ENCODE measurements at places on chromosomes 6 and 20.
A peak's percentile ranks its signal among the peaks of the same experiment; 100 is the strongest.

GRCh38 chr6:131948692-131949619 lies 2.2 kb downstream of the CCN2 start:
- DNase-seq = no peak

DNA sequence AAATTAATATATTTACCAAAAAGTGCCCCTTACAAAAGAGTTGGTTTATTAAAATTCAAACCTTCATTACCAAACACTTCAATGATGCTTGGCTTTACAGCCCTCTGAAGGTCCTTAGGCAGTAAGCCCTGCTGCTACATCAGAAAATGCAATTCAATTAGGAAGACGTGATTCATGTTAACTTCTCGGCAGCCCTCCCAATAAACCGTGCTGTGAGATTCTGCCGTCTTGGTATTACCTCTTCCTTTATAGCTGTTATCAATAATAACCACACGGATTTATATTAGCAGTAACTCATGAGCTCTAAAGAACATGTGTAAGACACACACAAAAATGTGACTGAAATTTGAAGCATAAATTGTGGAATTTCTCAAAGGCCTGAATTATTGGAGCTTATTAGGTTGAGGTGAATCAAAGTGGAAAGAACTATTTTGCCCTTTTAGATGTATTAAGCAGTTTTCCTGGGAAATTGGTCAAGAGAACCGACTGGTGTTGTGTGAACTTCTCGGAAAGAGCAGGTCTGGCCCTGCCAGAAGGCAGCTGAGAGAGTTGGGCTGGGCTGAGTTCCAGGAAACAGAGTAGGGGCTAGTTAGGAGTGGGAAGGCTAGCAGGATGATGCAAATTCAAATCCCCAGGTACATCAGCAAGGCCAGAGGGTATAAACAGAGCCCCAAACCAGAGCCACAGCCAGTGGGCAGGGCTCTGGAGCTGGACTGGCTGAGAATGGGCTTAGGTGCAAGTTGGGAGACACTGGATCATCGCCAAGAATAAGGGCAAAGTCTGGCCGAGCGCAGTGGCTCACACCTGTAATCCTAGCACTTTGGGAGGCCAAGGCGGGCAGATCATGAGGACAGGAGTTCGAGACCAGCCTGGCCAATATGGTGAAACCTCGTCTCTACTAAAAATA lies 33.1 kb downstream of the FGD2 start:
- no peak for DNase-seq

DNA sequence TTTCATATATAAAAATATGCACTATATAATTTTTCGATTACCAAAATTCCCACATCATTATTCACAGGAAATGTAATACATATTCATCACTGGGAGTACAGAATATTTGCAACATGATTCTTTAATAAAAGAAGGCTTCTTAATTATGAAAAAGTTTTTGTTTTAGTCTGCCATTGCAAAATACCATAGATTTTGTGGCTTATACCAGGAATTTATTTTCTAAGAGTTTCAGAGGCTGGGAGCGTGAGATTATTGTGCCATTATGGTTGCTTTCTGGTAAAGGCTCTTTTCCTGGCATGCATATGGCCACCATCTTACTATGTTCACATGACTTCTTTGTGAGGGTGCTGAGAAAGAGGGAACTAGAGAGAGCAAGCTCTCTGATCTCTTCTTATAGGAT lies 306.9 kb upstream of the ADGRB3 start:
- DNase-seq = no peak

- DNase-seq = no peak
Measured at GRCh38 chr6:149451376-149452036, 33.3 kb downstream of the ZC3H12D start.

GRCh38 chr20:57772349-57772964 lies 62.6 kb upstream of the PMEPA1 start:
- peak; percentile 89 for DNase-seq

GRCh38 chr6:144911322-144911721 lies 626.2 kb downstream of the UTRN start:
- DNase-seq = no peak

DNA sequence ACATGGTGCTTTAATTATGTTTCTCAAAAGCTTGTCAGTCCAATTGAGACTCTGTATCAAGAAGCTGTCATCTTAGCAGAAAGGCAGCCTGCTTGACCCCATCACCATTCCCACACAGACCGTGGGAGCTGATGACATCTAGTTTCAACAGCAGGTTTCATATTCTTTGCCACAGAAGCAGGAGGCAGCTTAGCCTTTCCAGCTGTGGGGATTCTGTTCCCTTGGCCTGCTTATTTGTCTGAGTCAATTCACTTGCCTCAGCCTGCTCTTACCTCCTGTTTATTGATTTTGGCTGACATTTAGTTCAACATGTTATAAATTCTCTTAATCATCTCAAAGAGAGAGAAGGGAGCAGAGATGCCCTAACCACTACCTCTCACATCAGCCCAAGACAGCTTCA lies 527.7 kb downstream of the ADGRB3 start:
- DNase-seq = no peak

DNA sequence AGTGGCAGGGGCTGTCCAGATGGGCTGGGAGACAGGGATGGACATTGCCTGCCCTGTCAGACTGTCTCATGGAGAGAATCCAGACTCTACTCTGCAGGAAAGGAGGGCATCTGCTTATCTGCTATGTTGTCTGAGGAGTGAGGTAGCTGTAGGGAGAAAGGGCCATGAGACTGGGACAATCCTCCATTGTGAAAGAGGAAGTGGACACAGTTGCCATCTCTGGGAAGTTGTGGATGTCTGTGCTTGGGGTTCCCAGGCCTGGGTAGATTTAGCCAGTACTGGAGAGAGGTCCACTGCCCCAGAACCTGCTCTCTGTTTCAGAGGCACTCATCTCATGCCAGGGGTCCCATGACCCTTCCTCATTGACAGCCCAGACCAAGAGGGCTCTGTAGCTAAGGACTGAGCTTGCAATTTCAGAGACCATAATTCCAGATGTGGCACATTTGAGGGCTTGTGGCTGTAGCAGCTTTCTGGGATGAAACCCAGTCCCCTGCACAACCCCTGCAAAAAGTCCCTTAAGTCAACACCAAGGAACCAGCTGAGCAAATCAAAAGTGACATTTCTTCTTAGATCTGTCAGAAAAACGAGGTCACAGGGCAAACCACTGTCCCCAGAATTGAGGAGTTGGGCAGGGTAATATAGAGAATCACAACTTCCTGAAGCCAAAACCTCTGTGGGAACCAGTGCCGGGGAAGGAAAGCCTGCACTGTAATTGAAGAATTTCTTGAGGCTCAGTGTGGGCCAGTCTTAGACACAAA lies 4.1 kb upstream of the SIRPG start:
- DNase-seq = no peak

DNA sequence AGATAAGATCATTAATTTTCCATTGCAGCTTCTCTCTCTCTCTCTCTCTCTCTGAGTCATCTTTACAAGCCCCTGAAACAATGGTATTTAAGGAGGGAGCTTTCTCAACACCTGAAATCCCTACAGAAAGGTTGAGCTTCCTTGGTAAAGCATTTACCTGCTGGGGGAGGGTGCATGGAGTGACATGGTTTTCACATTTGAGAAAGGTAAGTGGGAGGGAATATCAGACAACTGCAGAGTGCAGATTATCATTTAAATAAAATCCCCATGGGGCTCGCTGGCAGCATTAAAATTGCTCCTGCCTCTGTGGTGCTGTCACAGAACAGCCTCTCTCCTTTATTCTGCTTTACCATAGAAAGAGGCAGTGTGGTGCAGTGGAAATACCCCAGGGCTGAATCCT lies 10.3 kb upstream of the PDYN start:
- no peak for DNase-seq

DNA sequence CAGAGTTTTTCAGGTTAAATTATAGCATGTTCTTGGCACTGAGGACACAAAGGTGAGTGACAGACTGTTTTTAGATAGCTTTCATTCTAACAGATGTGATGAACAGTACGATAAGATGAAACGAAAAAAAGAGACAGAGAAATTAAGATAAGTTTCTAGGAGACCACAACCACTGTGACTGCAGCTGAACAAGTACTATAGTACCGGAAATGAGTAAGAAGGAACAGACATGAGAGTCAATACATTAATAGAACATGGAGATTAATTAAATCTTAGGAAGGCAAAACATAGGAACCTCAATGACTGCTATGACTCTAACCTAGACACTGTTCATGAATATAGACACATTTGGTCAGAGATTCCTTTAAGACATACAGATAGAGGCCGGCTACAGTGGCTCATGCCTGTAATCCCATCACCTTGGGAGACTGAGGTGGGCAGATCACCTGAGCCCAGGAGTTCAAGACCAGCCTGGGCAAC lies 40.2 kb downstream of the HBS1L start:
- DNase-seq = no peak

- no peak for DNase-seq
Measured at GRCh38 chr6:128598571-128598970, 78.2 kb upstream of the PTPRK start.

GRCh38 chr6:53424300-53424699 lies 75.5 kb upstream of the ELOVL5 start:
- DNase-seq = no peak

GRCh38 chr20:13554076-13554475 lies 84.7 kb downstream of the TASP1 start:
- DNase-seq = no peak

DNA sequence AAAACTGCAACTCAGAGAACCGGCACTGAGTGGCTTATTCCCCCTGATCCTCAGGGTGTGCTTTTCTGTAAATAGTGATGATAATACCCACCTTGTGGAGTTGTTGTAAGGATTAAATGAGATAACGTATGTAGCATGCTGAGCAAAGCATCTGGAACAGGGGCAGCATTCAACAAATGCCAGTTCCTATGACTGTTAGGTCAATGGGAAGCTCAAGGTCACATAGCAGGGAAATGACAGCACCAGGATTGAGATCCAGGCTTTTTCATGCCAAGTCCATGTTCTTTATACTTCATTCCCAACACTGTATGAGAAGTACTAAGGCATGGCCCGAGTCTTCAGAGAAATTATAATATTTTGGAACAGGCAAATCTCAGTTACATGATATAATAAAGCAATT lies 5.1 kb downstream of the RCAN2 start:
- no peak for DNase-seq

DNA sequence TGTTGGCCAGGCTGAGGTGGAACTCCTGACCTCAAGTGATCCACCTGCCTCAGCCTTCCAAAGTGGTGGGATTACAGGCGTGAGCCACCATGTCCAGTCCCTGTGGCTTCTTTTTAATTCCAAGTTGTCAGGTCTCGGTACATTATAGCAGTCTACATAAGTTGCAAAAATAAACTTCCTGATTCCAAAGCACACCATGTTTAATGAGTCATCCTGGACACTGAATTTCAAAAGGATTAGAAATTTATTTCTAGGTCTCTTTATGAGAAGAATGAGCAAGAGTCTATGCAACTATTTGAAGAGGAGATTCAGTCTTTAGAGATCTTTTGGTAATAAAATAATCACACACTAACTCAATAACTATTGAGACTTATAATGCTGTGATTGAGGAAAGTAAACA lies 63.9 kb upstream of the MCHR2 start:
- no peak for DNase-seq

GRCh38 chr6:6835223-6835503 lies 246.6 kb downstream of the LY86 start:
- DNase-seq = no peak

GRCh38 chr6:107319906-107320530 lies 139.3 kb downstream of the PDSS2 start:
- no peak for DNase-seq

DNA sequence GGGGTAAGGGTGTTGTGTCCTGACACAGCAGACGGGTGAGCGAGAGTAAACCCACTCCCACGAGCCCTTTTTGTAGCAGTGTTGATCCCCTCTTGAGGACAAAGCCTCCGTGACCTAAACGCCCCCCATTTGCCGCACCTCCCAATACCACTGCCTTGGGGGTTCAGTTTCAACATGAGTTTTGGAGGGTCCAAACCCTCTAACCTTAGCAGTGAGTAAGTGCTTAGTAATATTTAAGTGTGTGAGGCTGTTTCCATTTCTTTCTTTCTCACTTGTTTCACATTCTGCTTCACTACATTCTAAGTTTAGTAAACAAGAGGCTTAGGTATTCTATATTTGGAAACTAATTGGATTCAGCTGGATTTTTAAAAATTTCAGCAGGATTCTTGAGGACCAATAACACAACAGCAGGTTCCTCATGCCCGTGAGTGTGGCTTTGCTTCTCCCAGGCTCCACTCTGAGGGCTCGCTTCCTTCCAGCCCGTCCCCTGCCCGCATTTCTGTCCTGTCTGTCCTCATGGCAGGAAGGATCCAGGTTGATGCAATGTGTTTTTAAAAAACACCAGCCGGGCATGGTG lies 41.2 kb downstream of the SNX9 start:
- no peak for DNase-seq

GRCh38 chr6:7541175-7542064 lies at the start of gene DSP:
Gene DSP (plus strand): TSS chr6:7541671. CDS start chr6:7541916, 245 bp downstream.
- DNase-seq = no peak

GRCh38 chr20:61706259-61706961 lies 359.3 kb downstream of the TAF4 start:
- DNase-seq = no peak

DNA sequence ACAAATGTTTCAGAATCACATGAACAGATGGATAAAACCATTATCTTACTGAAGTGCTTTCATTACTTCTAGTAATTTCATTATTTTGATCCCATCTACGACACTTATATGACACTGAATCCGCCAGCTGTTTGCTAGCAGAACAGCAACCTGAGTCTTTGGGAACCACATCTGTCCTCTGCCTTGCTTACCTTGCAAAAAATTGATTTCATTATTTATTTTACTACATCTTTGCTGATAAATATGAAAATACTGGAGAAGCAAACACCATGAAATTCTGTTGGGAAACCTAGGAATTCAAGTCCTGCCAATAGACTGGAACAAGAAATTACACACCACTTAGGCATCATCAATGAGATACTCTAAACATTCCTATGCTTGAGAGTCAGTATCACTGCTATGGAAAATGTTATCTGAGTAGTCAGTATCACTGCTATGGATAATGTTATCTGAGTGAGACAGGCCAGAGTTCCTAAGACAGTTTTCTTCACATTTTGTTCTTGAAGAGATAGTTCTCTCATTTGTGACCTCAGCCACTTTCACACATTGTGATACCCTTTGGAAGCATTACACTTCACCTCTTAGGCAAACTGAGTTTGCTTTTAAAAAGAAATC lies 91.9 kb downstream of the PDE10A start:
- no peak for DNase-seq

GRCh38 chr6:79469376-79470246 lies 67.6 kb downstream of the LCA5 start:
- DNase-seq = no peak

DNA sequence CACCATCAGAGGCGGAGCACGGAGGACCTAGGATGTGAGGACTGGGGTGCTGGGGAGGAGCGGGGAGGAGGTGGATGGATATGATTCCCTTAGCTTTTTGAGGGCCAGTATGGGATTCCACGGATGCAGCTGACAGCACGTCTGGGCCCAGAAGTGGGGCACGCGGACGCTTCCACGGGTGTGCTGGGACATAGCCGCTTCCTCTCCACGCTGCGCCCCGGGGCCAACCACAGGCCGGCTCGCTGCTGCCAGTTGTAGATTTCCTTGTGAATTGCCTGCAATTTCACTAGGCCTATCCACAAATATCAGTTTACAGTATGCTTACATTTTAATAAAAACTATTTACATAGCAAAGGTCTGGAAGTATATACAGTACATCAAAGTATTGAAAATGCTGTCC lies 23.9 kb downstream of the PAX1 start:
- no peak for DNase-seq

GRCh38 chr6:44415449-44415848 lies 27.9 kb downstream of the CDC5L start:
- no peak for DNase-seq

GRCh38 chr6:84516154-84516553 lies 248.2 kb downstream of the TBX18 start:
- DNase-seq = no peak

- DNase-seq = no peak
Measured at GRCh38 chr6:165986914-165987482, 180.7 kb downstream of the TBXT start.
